ENCODE measurements at places on chromosomes 4 and X. TPM values are rescaled to one million over a fixed set of nuclear protein-coding genes. Genes with fewer than 3 reads are reported as not detected.

The LEF1 gene
- 7.5 TPM for total RNA-seq

The USP17L25 gene
- not detected for total RNA-seq

The HOPX gene
- total RNA-seq = 54.5 TPM

The RNF150 gene
- total RNA-seq = 53.2 TPM

The MAGEA8 gene
- total RNA-seq = not detected

The PPEF2 gene
- total RNA-seq = not detected

Data from parietal lobe (tissue), 2 donors.